Inflammatory macrophage (primary cell): ENCODE measurements at places on chromosomes 1 and 21.

- DNase-seq = peak; percentile 29
Measured at GRCh38 chr1:48776393-48777218, at the start of gene BEND5. Gene BEND5 (minus strand): TSS chr1:48776891. CDS start chr1:48776831, 60 bp downstream.

- no peak for DNase-seq
Measured at GRCh38 chr1:18732686-18733085, 102.0 kb downstream of the PAX7 start.

DNA sequence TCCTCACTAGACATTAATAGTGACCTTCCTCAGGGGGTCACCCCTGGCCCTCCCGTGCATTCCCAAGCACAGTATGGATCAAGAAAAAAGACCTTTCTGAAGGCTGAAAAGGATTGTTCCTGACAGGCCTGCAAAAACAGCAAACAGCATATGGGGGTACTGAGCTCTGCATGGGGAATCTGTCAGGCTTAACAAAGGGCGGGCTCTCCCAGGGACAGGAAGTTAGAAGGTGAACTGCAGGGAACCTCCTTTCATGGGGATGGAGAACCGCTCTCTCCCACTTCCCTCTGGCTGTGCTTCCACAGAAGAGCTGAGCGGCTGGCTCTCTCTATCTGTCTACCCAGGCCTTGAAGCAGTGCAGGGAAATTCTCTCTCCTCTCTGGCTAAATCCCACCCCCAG lies 91.7 kb downstream of the DTL start:
- DNase-seq = no peak

DNA sequence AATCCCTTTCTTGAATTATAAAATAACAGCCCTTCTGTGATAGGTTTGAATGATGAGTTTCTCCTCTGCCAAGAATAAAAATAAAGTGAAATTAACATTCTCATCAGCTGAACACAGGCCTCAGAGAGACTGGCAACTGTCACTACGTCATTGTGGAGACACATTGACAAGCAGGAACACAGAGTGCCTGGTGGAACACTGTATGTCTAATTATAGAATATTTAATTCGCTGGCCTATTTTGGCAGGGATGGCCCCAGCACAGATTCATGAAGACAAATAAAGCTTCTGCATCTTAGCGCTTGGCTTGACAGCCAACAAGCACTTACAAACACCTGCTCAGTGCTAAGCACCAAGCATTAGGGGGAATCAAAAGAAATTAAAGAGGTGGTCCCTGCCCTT lies 52.0 kb upstream of the SMYD2 start:
- DNase-seq = no peak

DNA sequence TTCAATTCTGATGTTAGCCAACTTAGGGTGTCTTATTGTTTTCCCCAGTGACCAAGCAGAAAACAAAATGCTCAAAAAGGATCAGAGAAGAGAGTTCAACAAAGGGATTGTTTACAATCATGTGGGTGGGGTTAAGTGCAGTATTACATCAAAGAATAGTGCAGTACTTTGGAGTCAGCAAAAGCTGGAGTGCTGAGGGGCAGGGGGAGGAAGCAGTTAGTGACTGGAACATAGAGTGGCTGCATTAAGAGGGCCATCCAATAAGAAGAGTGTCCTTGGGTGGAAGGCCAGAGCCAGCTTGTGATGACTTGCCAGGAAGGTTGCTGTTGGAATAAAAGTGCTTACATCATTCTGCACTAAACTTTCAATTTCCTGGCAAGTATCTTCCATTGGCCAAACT lies 175.5 kb downstream of the CYYR1 start:
- no peak for DNase-seq
